ENCODE measurements at places on chromosomes 7 and 10.
A peak's percentile ranks its signal among the peaks of the same experiment; 100 is the strongest.

DNA sequence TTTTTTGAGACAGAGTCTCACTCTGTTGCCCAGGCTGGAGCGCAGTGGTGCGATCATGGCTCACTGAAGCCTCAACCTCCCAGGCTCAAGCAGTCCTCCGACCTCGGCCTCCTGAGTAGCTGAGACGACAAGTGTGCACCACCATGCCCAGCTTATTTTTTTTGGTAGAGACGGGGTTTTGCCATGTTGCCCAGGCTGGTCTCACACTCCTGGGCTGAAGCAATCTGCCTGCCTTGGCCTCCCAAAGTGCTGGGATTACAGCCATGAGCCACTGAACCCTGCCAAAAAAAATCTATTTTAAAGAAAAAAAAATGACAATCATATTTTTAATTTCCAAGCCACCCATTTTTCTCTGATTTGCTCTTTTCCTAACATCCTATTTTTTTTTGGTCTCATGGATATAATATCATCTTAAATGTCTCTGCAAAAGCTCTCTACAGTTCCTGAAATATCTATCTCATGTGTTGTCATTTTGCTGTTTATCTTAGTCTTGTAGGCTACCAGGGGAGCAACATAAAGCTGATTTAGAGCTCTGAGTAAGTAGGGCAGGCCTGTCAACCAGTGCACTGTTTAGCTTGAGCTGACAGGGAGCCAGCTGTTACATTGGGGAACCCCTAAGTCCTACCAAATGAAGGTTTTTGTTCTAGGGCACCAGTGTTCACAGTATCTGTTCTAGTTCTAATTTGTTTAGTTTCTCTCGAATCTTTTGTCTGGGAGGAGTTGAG is 29.9 kb upstream of the HBP1 start:
- no peak for DNase-seq

GRCh38 chr10:26081459-26081858 is 135.1 kb upstream of the GAD2 start:
- DNase-seq: no peak

DNA sequence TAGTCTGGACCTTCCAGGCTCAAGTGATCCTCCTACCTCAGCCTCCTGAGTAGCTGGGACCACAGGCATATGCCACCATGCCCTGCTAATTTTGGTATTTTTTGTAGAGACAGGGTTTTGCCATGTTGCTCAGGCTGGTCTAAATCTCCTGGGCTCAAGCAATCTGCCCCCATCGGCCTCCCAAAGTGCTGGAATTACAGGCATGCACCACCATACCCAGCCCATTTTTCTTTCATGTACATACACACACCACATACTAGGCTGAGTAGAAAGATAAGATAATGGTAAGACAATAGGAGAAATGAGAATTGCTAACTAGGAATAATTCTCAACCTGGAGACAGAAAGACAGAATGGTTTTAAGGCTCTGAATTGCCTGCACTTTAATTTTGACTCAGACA is 83.8 kb downstream of the CPEB3 start:
- DNase-seq: no peak

DNA sequence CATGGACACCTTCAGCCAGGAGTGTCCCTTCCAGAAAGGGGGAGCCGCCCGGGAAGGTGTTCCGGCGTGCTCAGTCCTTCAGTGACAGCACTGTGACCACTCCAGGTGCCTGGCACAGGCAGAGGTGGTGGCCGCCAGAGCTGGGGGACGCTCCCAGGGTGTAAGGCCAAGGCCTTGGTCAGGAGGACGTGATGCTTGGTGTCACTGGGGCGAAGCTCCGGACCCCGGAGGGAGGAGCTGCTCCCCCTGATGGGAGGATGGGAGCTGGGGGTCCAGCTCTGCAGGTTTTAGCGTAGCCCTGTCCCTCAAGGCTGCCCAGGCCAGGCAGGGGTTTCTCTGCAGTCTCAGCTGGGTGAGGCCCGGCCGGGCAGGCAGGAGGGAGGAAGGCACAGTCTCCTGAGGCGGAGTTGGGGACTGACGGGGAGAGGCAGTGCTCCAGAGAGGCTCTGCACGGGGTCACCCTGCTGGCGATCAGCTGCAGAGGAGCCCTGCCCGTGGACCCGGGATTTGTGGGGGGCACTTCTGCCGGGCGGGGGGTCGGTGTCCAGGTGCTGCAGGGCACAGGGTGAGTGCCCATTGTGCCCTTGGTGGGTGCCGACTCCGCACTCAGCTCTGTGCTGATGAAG is 56.5 kb upstream of the DNAJB6 start:
- no peak for DNase-seq

GRCh38 chr10:77905781-77906180 is 20.8 kb downstream of the DLG5 start:
- DNase-seq: no peak

GRCh38 chr7:152369518-152369917 is 66.3 kb downstream of the KMT2C start:
- DNase-seq: no peak

DNA sequence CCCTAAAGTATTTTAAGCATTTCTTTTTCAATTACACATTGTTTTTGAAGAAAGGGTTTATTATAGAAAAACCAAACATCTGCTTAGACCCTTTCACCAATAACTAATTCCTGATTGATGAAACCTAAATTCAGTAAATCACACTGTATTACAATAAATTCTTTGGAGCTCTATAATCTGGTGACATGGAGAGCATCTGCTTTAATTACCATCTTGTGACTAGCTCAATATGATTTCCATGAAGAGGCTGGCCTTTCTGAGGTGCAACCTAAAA is 9.7 kb downstream of the HYCC1 start:
- DNase-seq: no peak

- DNase-seq: no peak
These were observed 299.4 kb downstream of the LRRTM3 start for GRCh38 chr10:67225226-67225625.

- DNase-seq: no peak
These were observed 83.4 kb upstream of the NUPR2 start for GRCh38 chr7:56199639-56200038.

DNA sequence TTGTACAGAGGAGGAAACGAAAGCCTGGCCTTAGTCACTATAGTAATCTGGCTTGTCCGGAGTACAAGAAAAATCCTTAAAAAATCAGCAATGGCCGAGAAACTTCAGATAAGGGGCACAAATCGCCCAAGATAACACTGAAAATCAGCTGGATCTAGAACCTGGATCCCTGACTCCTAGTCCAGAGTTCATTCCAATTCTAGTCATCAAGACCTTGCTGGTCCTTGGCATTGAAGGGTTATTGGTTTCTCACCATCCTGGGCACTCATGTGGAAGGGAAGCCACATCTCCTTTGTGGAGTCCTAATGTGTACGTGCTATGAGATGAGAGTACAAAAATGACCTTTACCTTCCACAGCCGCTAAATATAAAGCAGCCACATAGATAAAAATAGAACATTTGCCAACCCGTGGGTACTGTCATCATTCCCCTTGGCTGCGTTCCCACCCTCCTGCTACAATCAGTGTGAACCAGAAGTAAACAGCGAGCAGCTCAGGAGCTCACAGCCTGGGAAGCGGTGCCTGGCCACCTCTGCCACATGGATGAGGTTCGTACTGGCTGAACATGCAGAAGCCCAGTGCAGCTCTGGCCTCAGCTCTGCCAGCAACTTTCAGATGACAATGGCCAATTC is 116.0 kb upstream of the PDLIM1 start:
- DNase-seq: peak; percentile 23

DNA sequence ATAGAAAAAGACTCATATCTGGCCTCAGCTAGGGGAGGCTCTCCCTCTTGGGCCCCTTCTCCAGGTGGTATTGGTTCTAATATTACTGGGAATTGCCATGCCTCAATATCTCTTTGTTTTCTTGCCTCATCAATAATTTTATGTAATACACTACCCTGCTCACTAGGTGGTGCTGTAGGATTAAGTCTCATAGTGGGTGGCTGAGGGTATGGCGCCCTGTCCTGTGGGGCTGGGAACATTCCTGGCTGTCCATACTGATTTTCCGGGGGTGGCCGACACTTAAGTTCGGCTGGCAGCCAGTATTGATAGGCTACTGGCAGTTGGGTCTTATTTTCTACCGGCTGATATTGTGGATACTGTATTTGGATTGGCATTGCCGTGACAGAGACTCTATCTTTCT is 9.0 kb upstream of the TAS2R3 start:
- no peak for DNase-seq

DNA sequence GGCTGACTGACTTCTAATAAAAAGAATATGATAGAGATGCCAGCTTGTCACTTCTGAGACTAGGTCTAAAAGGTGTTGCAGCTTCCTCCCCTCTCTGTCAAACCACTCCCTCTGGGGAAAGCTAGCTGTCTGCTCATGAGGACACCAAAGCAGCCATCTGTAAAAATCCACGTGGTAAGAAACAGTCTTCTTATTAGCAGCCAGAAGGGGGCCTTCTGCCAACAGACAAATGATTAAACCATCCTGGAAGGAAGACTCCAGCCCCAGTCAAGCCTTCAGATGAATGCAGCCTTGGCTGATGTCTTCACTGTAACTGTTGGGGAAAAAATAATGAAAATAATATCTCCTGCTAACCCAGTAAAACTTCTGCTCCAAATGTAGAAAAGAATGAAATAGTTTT is 41.9 kb upstream of the DAGLB start:
- no peak for DNase-seq

DNA sequence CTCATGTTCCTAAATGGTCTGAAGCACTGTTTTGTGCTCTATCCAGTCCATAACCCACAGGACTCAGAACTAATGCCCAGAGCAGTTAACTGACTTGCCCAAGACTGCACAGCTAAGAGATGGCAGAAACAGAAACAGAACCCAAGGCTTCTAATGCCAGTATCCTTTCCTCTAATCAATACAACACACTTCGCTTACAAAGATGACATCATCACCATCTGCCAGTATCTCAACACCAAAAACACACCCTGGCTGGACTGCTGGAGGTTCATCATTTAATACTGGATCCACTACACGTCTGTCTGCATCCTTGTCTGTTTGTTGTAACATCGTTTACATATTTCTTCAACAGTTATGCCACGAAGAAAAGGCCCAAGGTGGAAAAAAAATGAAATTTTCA is 165.3 kb downstream of the SFMBT2 start:
- no peak for DNase-seq

- no peak for DNase-seq
These were observed 205.9 kb upstream of the PHF14 start for GRCh38 chr7:10767771-10768170.

- no peak for DNase-seq
These were observed 277.0 kb upstream of the SEMA3A start for GRCh38 chr7:84471576-84471975.

DNA sequence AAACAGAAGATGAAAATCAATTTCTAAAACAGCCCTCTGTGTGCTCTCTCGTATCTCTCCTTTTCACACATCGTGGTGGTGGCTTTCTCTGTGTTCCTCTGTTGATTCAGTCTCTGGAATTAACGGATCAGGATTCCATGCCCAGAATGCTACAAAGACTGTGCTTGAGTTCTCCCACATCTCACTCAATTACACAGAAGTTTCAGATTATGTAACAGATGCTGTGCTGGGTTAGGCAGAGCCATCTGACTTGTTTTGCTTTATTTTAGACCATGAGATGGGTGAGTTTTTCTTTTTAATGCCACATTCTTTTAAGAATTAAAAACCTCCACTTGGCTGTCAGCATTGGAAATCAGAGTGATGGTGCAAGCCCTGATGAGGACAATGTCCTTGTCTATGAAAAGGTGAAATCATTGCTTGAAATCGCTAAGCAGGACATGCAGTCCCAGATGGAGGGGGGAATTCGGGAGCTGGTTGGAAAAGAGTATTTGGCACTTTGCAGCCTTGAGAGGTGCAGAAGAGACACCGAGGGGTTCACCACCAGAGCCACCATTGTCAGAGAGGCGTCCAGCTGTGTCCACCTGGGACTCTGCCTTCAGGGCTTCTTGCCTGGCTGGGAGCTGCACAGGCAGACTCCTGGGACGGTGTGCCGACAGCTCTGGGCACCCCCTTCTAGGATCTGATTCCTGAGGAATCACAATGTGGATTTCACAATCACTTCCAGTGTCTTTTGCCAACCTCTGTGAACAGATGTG is 80.4 kb downstream of the EGFR start:
- DNase-seq: peak; percentile 89

- no peak for DNase-seq
These were observed 37.2 kb upstream of the ZNF488 start for GRCh38 chr10:47421057-47421952.

GRCh38 chr7:87797798-87798403 is 78.3 kb downstream of the SLC25A40 start:
- peak; percentile 32 for DNase-seq

GRCh38 chr10:98267894-98268693 is at the start of gene LOXL4:
TSS of gene LOXL4 (minus strand) at chr10:98268194. CDS start at chr10:98263019, 5,175 bp downstream.
- DNase-seq: peak; percentile 45

DNA sequence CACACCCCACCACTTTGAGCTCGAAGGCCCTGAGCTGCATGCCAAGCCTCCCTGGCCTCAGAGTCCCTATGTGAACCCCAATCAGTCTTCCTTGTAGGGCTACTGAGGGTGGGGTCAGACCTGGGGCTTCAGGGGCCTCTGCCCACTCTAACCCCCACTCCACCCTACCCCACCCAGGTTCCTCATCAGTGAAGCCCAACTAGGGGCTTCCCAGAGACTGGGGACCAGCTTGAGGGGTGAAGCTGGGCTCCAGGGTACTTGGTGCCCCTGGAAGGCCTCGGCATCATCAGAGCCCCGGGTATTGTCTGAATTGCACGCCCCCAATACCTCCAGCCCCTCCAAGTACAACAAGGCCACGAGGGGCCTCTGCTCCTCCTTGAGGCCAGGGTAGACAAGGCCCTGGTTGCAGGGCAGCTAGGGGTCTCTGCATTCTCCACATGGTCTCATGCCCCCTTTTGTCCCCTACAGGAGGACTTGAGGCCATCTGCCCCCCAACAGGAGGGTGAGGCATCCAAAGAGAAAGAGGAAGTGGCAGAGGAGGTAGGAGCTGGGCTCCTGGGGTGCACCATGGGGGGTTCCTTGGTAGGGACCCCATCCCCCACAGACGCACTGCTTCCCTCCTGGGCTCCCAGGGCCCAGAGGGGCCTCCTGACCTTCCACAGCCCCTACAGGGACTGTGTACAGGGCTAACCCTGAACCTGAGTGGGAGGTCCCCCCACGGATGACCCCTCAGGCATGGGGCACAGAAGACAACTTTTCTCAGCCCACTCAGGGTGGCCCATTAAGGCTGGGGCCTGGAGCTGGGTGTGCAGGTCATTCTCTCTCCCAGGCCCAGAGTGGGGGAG is 4.0 kb downstream of the SNCG start:
- no peak for DNase-seq

DNA sequence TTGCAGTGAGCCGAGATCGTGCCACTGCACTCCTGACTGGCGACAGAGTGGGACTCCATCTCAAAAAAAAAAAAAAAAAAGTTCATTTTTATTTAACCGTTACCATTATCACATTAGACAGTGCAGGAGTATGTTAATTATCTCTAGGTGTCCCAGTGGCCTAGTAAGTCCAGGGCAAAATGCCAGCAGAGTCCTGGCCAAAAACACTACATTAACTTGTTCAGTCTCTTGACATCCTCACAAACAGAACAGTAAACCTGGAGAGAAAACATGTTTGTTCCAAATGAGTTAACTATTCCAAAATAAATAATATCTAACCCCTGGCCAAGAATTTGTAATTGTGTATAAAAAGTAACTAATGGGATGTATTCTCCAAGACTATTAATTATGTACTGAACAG is 43.2 kb downstream of the PTPRZ1 start:
- no peak for DNase-seq

GRCh38 chr10:76324283-76324682 is 892.9 kb downstream of the LRMDA start:
- DNase-seq: peak; percentile 32

Data from muscle of back (tissue), 13 donors.